ENCODE measurements at places on chromosomes 7 and 10.

DNA sequence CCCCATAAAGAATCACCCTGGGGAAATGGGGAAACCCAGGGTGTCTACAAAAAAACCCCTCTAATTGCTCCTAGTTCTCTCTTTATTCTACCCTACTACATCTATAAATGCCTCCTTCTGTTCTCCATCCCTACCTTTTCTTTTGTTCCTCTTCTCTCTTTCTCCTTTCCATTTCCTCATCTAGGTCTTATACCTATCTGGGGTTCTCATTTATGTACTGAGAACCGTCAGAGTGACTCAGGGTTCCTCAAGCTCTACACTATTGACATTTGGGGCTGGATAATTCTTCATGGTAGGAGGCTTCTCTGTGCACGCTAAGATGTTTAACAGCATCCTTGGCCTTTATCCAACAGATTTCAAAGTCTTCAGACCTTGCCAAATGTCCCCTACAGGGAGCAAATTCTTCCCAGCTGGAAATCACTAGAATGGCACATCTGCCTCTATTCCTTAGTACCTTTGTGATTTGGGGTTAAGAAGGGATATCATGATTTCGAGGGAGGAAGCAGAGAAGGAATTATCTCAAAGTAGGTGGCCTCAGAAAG is 137.4 kb upstream of the PTN start:
- no peak for DNase-seq

- DNase-seq, result peak; percentile 64
Measured at GRCh38 chr10:100518761-100519241, 860 bp downstream of the SEC31B start.

DNA sequence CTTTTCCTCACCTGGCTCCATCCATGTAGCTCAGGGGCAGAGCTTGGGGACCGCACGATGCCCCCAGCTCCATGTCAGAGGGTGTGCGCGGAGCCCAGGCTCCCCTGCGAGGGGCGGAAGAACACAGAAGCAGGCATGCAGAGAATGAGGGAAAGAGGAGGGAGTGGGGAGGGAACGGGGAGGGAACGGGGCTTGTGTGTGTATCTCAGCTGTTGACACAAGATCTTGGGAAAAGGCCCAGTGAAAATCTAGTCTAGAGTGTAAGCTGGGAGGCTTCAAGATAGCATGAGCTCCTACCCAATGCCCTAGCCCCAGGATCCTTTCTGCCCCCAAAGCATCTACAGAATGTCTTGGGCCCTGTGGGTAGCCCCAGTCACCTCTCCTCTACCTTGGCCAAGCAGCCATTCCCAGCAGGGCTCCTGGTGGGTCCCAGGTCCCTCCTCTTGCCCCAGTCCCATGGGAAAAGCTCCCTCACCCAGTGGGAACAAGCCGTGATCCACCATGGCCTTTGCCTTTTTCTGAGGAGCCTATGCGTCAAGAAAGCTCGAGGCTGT is 25.1 kb upstream of the NDST2 start:
- DNase-seq, result no peak

GRCh38 chr7:133678137-133678814 is 425.4 kb downstream of the EXOC4 start:
- no peak for DNase-seq

DNA sequence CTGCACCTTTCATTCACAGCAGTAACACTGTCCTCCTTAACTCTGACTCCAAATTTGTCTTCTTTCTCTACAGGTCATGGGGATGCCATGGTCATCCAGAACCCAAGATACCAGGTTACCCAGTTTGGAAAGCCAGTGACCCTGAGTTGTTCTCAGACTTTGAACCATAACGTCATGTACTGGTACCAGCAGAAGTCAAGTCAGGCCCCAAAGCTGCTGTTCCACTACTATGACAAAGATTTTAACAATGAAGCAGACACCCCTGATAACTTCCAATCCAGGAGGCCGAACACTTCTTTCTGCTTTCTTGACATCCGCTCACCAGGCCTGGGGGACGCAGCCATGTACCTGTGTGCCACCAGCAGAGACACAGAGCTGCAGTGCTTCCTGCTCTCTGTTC is 156.2 kb upstream of the PRSS1 start:
- DNase-seq, result no peak

DNA sequence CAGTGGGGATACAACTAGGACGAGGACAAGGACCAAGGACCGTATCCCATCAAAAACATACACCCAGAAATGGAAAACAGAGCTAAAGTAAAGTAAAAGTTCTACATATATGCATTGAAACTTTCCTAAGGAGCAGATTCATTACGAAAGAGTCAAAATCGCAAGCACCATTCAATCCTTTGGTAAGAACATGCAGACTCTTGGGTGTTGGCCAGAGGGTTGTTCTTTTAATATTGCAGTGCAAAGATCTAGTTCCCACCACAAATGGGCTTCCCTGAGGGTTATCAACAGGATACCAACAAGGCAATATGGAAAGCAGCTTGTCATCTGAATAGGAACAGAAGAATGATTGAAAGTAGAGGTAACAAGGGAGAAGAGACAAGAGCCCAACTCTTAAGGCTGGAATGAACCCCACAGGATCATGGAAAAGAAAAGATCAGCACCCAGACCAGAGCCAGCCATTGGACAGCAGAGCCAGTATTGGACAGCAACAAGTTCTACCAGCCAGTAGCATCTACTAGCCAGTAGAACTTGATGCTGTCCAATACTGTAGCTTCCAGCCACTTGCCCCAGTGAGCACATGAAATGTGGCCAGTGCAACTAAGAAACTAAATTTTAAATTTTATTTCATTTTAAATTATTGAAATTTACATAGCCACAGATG is 66.0 kb downstream of the OSBPL3 start:
- no peak for DNase-seq

- no peak for DNase-seq
Measured at GRCh38 chr7:151175793-151176311, 8.4 kb upstream of the GBX1 start.

DNA sequence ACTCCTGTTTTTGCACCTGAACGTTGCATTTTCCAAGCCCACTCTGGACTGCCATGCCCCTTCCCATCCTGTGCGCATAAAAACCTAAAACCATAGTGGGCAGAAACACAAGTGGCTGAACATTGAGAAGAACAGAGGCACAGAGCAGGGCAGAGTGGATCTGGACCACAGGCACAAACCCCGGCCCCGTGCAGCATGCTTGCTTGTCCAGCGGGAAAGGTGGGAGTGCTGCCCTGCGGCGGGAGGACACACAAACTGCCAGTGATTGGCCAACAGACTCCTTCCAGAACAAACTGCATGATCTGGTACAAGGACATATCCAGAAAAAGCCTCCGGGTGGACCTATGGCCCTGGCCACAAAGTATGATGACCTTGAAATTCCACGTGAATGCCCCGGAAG is 42.5 kb upstream of the ADARB2 start:
- no peak for DNase-seq

DNA sequence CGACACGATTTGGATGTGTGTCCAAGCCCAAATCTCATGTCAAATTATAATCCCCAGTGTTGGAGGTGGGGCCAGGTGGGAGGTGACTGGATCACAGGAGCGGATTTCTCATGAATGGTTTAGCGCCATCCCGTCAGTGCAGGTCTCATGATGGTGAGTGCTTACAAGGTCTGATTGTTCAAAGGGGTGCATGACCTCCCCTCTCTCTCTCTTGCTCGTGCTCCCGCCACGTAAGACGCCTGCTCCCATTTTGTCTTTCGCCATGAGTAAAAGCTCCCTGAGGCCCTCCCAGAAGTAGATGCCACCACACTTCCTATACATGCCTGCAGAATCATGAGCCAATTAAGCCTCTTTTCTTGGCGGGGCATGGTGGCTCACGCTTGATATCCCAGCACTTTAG is 71.5 kb upstream of the NANOS1 start:
- DNase-seq, result no peak

GRCh38 chr7:150801242-150801945 is 825 bp downstream of the TMEM176A start:
- DNase-seq, result no peak
